Right atrium auricular region (tissue), 2 donors: ENCODE measurements at places on chromosomes 6 and 20.

DNA sequence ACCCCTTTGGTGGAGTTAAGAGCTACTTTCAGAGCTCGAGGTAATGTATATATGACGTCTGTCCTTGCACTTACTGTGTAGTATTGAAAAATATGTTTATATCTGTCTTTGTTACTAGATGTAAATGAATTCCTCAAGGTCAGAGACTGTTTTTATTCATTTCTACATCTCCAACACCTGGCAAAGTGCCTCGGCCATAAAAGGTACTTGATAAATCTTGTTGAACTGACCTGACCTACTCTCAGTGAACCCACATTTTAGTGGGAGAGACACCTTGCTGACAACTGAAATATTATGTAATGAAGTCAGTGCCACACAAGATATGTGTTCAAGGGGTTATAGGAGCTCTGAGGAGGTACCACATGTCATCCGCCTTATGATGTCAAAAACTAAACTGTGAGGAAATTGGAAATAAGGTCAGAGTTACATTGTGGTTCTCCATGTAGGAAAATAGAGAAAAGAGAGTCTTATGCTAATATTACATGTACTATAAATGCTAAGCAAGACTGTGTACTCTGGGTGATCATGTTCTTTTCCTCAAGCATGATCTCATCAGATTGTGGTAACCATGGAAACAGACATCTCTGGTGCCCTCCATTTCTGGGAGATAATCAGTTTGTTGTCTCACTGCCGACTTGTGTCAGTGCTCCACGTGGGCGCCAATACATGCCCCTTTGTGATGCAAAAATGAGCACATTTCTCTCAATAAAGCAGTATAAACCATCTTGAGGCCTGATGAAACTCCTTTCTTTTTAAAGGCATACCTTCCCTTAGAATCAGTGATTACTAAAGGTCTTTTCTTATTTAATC is 5.7 kb upstream of the TMEM30A start:
- no peak for DNase-seq

- DNase-seq, result no peak
These were observed 17.2 kb downstream of the UNC5CL start for GRCh38 chr6:41021832-41022231.

DNA sequence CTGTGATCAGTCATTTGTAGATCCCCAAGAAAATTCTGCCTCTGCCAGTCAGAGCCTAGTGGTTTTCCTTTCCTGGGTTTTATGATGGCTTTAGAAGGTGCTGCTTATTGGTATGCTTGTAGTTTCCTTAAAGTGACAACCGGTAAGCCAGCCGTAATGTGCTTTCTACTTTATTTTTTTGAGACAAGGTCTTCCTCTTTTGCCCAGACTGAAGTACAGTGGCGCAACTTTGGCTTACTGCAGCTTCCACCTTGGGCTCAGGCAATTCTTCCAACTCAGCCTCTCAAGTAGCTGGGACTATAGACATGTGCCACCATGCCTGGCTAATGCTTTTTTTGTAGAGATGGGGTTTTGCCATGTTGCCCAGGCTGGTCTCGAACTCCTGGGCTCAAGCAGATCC is 23.5 kb downstream of the MCM8 start:
- DNase-seq, result no peak

- DNase-seq, result no peak
These were observed 249.1 kb upstream of the TSHZ2 start for GRCh38 chr20:52722926-52723688.
